CD4-positive, CD25-positive, alpha-beta regulatory T cell (primary cell): ENCODE measurements at places on chromosomes 1 and 21. TPM values are rescaled to one million over a fixed set of nuclear protein-coding genes. Genes with fewer than 3 reads are reported as not detected.
A peak's percentile ranks its signal among the peaks of the same experiment; 100 is the strongest.

- DNase-seq: peak; percentile 29
Measured at GRCh38 chr1:197521118-197521739, 253.2 kb downstream of the CRB1 start.

The ATP1A2 gene
- total RNA-seq: not detected

DNA sequence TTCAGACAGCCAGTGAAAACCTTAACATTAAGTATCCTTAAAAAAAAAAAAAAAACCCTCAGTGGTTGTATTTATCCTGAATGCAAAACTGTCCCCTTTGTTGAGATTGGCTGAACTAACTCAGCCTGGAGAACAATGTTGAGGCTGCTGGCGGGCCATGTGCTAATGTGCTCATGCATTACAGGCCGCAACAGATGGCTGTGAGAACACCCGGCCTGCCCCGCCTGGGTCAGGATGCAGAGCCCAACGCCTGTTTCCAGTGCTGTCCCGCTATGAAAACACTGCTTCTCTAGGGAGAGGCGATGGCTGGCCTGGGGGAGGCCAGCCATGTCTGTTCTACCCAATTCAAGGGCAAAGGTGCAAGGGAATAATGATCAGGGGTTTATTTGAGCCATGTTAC is 13.8 kb downstream of the OLIG2 start:
- no peak for DNase-seq

- DNase-seq: no peak
Measured at GRCh38 chr1:84078108-84078841, 65.8 kb upstream of the PRKACB start.

The RNU1-2 gene
- 3,278 TPM for total RNA-seq

DNA sequence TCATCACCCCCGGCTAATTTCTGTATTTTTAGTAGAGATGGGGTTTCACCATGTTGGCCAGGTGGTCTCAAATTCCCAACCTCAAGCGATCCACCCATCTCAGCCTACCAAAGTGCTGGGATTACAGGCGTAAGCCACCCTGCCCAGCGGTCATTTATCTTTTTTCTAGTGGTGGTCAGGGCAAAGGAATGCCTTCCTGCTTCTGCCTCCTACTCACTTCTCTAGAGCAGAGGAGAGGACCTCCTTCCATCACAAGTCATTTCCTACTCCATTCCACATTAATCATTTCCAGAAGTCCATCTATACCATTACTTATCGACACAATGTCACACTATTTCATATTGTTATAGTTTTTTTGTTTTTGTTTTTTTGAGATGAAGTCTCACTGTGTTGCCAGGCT is 13.3 kb downstream of the FBXO42 start:
- no peak for DNase-seq

The RNU1-4 gene
- total RNA-seq: 3,278 TPM

The KCNJ9 gene
- total RNA-seq: not detected

The SLC2A5 gene
- 0.64 TPM for total RNA-seq

The CYYR1 gene
- not detected for total RNA-seq

The HMGB4 gene
- total RNA-seq: not detected

- DNase-seq: no peak
Measured at GRCh38 chr1:63635681-63636080, 42.5 kb downstream of the PGM1 start.

The SGIP1 gene
- total RNA-seq: not detected

The AGL gene
- 11.9 TPM for total RNA-seq

DNA sequence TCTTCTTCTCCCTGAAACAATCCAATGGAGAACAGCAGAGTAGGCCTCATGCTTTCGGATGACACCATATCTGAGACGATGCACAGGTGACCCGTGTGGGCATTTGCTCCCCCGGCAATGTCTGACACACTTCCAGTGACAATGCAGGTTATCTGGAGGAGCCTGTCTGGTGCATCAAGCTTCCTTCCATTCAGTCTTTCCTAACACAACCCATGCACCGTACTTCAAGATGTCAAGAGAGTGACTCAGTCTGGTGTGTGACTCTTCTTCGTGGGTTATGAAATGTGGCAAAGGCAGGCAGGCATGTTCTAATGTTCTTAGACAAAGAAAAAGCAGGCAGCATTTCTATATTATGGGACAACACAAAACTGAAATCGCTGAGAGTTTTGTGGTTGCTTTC is 159.1 kb downstream of the EDEM3 start:
- no peak for DNase-seq

- no peak for DNase-seq
Measured at GRCh38 chr1:51551081-51551480, 32.0 kb upstream of the EPS15 start.

The CRABP2 gene
- 5.1 TPM for total RNA-seq

DNA sequence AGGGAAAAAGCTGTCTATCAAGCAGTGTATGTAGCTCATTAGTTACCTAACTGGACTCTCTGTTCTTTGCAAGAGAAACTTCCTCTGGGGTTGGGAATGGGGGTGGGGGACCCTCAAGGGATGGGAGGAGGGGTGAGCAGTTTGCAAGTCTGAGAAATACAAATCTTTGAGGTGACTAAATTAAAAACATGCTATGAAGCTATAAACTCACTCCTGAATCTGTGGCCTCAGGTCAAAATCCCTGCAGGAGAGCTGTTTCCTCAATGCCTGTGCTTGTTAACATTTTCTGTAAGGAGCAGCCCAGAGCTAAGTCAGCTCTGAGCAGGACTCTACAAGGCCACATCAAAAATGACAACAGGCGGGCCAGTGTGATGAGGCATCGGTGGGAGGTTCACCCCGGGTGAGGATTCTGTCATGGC is 32.8 kb upstream of the PTPRC start:
- DNase-seq: no peak

The ABCA4 gene
- not detected for total RNA-seq

DNA sequence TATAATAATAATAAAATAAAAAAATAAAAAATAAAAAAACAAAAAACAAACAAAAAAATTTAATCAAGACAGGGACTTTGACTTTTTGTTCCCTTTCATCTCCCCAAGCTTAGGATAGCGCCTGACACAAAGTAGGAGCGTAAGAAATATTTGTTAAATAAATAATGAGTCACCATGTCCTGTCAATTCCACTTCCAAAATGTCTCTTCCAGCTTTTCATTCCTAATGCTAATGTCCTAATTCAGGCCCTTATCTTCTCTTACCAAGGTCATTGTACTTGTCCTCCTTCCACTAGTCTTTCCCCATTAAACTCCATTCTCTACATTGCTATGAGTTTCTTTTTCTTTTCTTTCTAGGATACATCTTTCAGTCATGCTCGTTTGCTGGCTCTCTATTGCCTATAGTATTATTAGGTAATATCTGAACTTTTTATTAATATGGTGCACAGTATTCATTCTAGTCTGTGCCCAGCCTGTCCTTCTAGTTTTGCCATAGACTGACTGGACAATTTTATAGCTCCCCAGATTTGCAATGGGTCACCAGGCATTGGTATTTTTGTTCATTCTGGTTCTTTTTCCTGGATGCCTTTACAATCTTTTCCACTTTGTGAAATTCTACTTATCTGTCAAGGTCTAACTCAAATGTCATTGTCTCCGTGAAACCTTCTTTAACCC is 11.4 kb downstream of the NEXN start:
- DNase-seq: no peak

DNA sequence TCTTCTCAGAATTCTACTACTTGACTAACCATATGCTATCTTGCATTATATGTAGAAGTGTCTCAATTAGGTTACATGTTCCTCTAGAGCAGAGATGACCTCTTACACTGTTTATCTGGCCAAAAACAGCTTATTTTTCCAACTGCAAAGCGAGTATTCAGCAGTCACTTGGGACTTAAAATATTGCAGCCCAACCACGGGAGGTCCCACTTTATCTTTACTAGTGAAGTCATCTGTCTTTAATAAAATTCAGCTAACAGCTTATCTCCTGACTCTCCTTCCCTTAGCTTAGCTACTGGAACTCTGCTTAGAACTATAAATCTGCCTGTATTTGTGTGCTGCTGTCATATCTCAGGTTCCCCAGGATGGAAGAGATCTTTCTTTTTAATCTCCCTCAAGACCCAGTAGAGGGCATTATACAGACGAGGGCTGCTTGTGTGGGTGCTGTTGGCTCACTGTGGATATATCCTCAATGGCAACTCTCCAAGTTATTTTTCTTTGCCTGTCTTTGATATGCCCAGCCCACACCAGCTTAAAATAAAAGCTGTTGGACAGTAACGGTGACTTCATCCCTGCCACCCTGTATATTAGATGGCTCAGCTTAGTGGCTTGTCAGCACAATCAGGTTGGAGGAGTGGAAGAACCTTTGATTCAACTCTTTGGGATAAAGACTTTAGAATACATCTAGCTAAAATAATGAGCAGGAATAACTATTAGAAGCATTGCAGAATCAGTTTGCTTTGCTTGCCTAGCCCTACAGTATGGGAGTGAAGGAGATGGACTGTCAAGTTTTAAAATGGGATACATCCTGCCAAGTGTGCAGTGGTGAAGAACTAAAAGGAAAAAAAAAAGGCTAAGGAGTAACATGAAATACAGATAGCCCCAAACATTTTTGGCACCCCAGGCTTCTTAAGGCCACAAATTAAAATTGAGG is 9.6 kb downstream of the ENSA start:
- peak; percentile 41 for DNase-seq

GRCh38 chr1:159008744-159009188 is 941 bp upstream of the IFI16 start:
- DNase-seq: peak; percentile 76
